Left cardiac atrium (tissue), 4 donors: ENCODE measurements at places on chromosomes 6 and 20.
A peak's percentile ranks its signal among the peaks of the same experiment; 100 is the strongest.

- DNase-seq = no peak
These were observed 35.0 kb downstream of the MYLK4 start for GRCh38 chr6:2715737-2716136.

GRCh38 chr6:167103041-167103891 is 19.6 kb upstream of the CCR6 start:
- DNase-seq = no peak

DNA sequence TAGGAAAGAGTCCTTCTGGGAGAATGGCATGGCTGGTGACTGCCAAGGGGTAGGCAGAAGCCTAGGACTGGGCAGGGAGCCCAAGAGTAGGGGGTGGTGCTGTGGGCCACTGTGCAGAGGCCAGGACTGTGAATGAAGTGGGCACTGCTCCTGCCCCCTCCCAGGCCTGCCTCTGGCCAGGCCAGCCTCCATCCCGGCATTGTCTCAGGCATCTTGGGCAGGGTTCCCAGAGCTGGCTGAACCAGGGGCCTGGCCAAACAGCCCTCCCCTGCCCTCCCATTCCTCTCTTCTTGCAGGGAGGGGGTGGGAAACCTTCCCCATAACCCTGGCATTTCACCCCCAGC is 81.6 kb downstream of the MRPL14 start:
- no peak for DNase-seq

- DNase-seq = no peak
These were observed 560.4 kb upstream of the SYNCRIP start for GRCh38 chr6:86203044-86203443.

- DNase-seq = no peak
These were observed 161.2 kb downstream of the PTPRT start for GRCh38 chr20:43028470-43028869.

- DNase-seq = no peak
These were observed 217.1 kb downstream of the ANKRD60 start for GRCh38 chr20:58011106-58011946.

DNA sequence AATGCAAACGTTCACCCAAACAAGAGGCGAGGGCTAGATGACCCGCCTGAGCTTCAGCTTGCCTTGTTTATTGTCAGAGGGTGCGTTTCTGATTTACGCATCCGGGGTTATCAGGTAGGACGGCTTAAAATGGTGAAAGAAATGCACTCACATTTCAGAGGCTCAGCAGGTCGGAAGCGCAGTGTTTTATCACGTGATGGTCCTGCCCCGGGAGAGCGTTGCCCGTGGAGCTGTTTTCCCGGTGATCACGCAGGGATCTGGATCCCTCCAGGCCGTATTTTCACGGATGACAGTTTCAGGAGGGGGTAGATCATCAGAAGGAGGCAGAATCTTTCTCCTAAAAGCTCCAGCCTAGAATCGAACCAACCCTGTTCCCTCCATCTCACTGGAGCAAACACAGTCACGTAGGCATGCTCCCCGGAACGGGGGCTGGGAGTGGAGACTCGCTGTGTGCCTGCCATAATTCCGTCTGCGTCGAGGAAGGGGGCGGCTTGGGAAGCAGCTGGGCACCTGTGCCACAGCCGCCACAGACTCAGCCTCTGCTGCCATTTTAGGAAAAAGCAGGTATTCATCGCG is 121.7 kb downstream of the SMOC2 start:
- DNase-seq = no peak

DNA sequence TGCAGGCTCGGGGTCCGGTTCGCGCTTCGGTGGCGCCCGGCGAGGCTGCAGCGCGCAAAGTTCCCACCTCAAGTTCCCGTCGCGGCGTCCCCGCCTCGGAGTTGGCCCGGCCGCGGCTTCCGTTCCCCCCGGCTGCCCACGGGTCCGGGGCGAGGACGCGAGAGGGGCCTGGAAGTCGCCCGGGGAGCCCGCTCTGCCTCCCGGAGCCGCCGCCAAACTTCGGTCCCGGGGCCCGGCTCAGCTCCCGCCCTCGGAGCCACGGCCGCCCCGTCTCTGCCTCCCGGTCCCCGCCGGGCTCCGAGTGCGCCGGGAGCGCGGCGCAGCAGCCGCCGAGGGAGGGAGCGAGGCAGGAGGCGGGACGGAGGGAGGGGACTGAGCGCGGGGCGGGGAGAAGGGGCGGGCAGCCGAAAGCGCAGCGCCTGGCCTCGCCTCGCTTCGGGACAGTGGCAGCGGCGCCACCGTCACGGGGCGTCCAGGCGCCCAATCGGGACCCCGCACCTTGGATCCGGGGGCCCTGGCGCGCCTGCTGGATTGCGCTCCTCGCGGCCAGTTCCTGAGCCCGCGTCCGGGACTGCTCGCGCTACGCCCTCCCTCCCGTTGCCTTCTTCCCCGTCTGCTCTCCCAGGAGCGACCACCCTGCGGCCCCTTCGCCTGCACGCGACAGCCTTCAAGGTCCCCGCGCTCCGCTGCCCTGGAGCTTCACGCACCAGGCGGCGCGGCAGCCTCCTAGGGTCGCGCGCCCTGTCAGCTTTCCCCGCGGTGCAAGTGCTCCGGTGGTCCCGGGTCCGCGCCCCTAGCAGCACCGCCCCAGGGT is at the start of gene KCNG1:
TSS of gene KCNG1 (minus strand) at position 305 of the 814 bp plus-strand sequence. CDS start 12,769 bp downstream, outside the sequence.
- DNase-seq = peak; percentile 79

DNA sequence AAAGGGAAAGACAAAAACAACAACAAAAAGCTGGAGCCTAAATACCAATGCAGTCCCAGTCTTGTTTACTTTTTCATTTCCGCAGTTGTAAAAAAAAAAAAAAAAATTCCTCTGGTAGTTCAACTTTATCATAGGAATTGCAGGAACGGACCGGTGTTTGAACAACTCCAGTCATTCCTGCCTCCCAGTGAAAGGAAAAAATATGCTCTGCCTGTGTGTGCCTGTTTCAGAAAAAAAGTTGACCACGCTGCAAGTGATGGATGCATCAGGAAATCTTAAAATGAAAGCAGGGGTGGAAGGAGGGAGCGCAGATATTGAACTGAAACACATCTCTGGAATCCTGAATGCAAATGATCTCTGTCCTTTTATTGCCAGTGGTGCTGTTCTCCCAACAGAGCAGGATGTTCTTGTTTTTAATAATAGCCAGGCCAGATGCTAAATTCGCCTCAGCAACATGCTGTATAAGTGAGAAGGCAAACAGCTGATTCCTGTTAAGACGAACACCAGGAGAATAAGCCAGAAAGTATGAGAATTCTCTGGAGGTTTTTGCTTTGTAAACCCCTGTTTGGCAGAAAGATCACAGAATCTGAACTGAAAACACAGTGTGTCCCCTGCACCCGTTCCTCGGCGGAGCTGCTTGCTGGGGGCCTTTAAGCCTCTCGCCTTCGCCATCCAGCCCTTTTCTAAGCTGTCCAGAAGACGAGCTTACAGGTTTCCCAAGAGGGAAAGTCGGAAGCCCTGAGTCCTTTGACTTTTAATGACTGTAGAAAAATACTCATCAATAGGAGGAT is 178.4 kb upstream of the SUPT3H start:
- no peak for DNase-seq

- no peak for DNase-seq
These were observed 22.8 kb downstream of the CST5 start for GRCh38 chr20:23856736-23857135.

DNA sequence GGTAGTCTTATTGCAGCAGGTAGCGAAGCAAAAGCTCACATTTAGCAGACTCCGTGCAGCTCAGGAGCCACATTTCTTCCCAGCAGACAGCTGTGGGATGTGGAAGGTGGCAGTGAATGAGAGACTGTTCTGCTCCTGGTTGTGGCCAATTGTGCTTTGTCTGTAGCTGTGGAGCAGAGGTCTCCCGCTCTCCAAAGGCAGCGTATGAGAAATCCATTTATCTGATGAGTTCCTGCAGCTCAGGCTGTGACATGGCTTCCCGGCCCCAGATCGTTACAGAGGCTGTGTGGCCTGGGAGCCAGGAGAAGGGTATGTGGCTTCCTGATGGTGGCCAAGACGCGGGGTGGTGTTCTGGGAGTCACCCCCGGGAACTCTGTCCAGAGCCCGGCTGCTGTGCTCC is 64.5 kb upstream of the KIF16B start:
- DNase-seq = no peak

DNA sequence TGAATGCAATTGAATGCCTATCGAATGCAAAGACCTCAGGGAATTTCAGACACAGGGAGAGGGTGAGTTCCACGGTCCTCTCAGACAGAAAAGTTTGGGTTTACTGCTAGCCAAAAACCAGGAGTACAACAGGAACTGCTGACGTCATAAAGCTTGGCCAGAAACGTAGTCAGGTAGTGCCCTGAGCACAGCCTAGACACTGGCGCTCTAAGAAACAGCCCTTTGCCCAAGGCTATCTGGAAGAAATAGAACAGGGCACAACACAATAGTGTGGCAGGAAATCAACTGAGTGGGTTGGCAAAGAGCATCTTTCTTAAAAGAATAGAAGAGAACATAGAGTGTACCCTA is 58.0 kb downstream of the GFOD1 start:
- DNase-seq = no peak

- DNase-seq = no peak
These were observed 29.2 kb upstream of the ZNFX1 start for GRCh38 chr20:49306903-49307620.

GRCh38 chr6:158825038-158825950 is 6.1 kb upstream of the EZR start:
- no peak for DNase-seq

DNA sequence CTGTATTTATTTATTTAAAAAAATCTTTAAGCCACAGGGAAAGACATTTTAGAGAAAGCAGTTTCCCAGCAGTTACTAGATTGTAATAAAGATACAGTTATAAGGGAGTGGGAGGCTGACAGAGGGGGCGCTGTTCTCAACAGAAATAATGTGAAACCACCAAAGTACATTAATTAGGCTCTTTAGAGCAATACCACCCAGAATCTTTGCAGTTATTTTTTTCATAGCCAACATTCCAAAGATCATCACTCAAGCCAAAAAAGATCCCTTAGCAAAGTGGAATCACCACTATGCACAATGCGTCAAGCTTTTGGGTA is 331.3 kb upstream of the DEFB112 start:
- no peak for DNase-seq

DNA sequence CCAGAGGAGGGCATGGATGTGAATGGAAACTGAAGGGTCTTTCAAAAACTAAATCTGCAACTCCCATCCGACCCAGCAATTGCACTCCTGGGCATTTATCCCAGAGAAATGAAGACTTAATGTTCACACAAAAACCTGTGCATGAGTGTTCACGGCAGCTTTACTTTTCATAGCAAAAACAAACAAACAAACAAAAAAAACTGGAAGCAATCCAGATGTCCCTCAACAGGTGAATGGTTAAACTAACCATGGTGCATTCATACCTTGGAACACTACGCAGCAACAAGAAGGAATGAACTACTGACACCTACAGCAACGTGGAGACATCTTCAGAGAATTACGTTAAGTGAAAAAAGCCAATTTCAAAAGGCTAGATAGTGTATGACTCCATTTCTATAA is 32.2 kb downstream of the PMEPA1 start:
- DNase-seq = no peak

GRCh38 chr20:37624963-37625362 is 68.9 kb upstream of the CTNNBL1 start:
- no peak for DNase-seq
